ENCODE measurements at places on chromosomes 11 and 22.

- H3K27ac ChIP-seq, result no peak overlapping the region
- no peak for DNase-seq
- H3K27me3 ChIP-seq, result no peaks in the 10 kb centered on the region
- H3K4me3 ChIP-seq, result no peak overlapping the region
Observed at GRCh38 chr22:23177197-23177596, 3.1 kb upstream of the BCR start.

- no peaks in the 10 kb centered on the region for H3K27me3 ChIP-seq
- H3K36me3 ChIP-seq, result no peaks in the 10 kb centered on the region
- no peak overlapping the region for H3K4me3 ChIP-seq
Observed at GRCh38 chr11:37500425-37500824, 902.4 kb upstream of the RAG2 start.

GRCh38 chr11:15145615-15146014 lies 30.9 kb downstream of the INSC start:
- H3K4me3 ChIP-seq, result no peak overlapping the region
- H3K4me1 ChIP-seq, result no peaks in the 10 kb centered on the region
- DNase-seq, result no peak

DNA sequence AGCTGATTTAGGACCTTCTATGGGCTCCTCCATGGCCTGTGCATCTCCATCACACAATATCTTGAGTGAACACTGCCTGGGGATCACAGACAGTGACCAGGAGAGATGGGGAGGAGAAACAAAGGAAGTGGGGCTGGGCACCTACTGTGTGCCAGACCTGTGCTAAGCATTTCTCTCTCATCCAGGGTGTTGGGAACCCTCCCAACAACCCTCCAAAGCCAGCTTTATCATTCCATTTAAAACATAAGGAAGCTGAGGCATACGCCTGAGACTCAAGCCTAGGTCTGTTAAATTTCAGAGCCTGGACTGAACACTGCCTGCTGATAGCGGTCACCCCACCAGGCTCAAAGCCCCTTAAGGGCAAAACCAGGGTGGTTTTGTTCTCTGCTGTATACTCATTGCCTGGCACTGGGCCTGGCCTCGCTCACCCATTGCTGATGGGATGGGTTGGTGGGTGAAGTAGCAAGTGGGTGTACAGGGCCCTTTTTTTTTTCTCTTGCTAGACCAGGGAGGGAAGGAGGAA lies 130.1 kb downstream of the MN1 start:
- no peak overlapping the region for H3K27ac ChIP-seq
- peaks cover 9% of the 10 kb centered on the region for H3K4me1 ChIP-seq
- H3K27me3 ChIP-seq, result no peaks in the 10 kb centered on the region
- DNase-seq, result no peak

Data from A673 (cell line).